Activated naive CD8-positive, alpha-beta T cell treated with anti-CD3 and anti-CD28 coated beads, Interleukin-2, amount 50 U/mL, for 16 hours (primary cell): ENCODE measurements at places on chromosomes 5 and 9.

- DNase-seq, result no peak
Measured at GRCh38 chr5:94544875-94545547, 73.4 kb downstream of the KIAA0825 start.

GRCh38 chr9:123864251-123864650 lies 65.7 kb downstream of the DENND1A start:
- DNase-seq, result no peak

DNA sequence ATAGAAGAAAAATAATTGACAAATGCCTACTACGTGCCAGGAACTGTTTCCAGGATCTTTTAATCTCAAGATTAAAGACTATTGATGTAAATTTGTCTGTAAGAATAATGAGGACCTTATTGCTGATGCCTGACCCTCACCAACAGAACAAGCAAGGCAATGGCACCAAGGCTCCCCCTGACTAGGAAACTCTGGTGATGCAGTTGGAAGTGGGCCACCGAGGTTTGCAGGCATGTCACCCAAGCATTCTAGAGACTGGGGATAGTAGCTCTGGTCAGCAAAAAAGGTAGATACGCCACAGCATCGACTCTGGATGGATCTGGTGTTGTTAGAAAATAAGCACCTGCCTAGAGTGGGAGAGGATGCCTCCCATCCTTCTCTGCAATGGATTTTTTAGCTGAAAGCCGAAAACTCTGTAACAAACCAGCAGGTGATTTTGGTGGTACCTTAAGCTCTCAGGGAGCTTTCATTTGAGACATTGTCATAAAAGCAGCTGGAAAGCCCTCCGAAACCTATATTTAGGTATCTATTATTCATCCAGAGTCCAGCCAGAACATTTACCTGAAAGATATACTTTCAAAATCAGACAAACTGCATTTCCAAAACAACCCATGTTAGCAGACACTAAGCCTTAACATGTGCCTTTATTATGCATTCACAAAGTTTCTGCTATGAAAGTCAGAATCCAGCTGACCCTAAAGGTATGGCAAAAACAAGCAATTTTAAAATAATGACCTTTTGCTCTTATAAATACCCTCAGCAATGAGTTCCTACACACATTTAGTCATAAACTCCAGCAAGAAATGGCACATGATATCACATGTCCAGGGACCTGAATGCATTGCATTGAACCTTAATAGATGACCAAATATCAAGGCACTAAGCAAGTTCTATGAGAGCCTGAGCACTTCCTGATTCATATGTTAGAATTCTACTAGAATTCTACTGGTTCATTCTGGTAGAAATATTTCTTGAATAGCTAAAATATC lies 308.4 kb downstream of the PDE4D start:
- DNase-seq, result no peak

- no peak for DNase-seq
Measured at GRCh38 chr5:34622098-34622400, 34.1 kb upstream of the RAI14 start.

- no peak for DNase-seq
Measured at GRCh38 chr5:73426034-73426433, 22.5 kb downstream of the FOXD1 start.

- DNase-seq, result no peak
Measured at GRCh38 chr5:1757511-1757910, 42.1 kb downstream of the MRPL36 start.

- no peak for DNase-seq
Measured at GRCh38 chr9:110900917-110901316, 137.4 kb downstream of the LPAR1 start.

GRCh38 chr5:151602806-151603205 lies 11.7 kb upstream of the FAT2 start:
- DNase-seq, result no peak

- DNase-seq, result no peak
Measured at GRCh38 chr5:113336975-113337374, 97.8 kb downstream of the TSSK1B start.

- DNase-seq, result no peak
Measured at GRCh38 chr9:113649054-113649453, 185.5 kb downstream of the RGS3 start.

DNA sequence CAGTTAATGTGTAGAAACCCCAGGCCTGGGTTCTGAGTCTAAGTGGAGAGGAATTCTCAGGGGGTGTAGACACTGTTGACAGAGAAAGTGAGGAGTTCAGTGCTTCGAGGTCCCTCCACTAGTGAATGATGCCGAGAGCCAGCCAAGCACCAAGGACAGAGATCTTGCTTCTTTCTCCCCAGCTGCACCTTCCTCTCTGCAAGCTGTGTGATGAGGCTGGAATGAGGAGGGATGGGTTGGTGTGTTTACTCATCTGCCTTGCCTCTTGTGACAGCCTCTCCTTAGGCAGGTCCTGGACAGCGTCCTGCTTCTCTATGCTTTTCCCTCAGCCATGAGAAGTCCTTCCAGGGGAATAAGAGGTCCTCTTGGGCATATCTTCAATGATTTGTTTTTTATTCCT lies 35.3 kb downstream of the HNRNPH1 start:
- DNase-seq, result no peak

DNA sequence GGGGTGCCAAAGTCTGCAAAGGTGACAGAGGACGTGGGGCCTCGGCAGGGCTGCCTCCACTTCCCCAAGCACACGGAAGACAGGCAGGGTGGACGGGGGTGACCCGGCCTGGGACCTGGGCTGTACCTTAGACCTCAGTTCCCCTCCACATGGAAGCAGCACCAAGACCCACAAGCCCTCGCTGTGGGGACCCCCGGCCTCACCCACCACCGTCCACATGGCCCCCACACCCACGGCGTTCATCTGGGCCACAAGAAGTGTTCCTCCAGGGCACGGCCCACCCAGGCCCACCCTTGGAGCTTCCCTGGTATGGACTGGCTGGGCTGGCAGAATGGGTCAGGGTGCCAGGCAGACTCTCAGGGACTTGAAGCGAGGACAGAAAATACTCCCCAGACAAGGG lies 45.8 kb upstream of the NKD2 start:
- no peak for DNase-seq

GRCh38 chr9:102521097-102521755 lies 473.9 kb upstream of the CYLC2 start:
- no peak for DNase-seq

- no peak for DNase-seq
Measured at GRCh38 chr5:82526540-82526939, 248.4 kb upstream of the RPS23 start.

DNA sequence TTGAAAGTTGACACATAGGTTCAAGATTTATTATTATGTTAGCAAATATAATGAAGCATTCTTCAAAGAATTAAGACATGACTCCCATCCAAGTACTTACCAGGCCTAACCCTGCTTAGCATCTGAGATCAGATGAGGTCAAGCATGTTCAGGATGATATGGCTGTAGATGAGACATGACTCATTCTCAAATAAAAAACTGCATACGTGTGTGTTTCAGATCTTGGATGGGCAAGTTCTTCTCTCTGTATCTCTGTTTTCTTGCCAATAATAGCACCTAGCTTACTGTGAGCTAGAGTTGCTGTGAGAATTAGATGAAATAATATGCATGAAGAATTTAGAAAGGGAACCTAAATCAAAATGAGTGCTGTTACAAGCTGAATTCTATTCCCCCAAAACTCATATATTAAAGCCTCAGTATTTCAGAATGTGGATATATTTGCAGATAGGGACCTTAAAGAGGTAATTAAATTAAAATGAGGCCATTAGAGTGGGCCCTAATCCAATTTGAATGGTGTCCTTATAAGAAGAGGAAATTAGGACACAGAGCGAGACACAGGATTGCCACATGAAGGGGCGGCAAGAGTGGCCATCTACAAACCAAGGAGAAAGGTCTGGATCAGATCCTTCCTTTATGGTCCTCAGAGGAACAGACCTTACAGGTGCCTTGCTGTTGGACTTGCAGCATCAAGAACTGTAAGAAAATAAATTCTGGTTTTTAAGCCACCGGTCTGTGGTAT lies 146.2 kb downstream of the MARCHF11 start:
- DNase-seq, result no peak

DNA sequence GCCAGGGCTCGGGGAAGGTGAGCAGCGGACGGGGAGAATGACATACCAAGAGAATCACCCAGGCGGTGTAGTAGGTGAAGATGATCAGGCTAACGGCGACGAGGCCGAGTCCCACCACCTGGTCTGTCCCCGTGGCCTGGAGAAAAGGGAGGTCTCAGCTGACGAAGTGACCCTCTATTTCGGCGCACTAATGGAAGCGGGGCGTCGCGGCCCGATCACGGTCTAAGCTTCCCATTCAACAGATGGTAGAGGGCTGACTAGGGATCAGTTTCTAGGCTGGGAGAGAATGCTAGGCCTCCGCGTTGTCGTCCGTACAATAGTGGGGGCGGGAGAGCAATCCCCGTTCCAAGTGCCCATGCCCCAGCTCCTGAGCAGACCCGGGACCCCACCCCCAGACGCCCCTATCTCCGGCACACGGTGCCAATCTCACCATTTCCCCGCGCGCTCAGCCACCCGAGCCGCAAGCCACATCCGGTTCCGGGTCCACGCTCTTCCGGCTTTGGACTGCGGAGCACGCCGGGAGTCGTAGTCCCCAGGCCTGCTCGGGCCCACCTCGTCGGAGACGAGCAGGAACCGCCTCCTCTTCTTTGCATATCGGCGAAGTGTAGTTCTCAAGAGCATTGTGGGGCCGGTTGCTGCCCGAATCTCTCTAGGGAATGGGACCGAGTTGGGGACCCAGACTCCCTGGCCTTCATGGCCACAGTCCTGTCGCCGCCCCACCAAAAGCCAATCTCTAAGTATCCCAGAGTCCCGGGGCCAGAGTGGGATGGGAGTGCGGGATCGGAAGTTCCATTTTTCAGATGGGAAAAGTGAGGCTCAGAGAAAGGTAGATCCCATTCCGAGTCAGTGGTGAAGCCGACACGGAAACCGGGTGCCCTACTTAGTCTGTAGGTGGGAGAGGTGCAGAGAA lies at the start of gene DPM2:
TSS of gene DPM2 (minus strand) at position 467 of the 910 bp plus-strand sequence. CDS start at position 433, 34 bp downstream.
- peak; percentile 71 for DNase-seq

- DNase-seq, result no peak
Measured at GRCh38 chr5:112885001-112885400, 23.9 kb downstream of the SRP19 start.

DNA sequence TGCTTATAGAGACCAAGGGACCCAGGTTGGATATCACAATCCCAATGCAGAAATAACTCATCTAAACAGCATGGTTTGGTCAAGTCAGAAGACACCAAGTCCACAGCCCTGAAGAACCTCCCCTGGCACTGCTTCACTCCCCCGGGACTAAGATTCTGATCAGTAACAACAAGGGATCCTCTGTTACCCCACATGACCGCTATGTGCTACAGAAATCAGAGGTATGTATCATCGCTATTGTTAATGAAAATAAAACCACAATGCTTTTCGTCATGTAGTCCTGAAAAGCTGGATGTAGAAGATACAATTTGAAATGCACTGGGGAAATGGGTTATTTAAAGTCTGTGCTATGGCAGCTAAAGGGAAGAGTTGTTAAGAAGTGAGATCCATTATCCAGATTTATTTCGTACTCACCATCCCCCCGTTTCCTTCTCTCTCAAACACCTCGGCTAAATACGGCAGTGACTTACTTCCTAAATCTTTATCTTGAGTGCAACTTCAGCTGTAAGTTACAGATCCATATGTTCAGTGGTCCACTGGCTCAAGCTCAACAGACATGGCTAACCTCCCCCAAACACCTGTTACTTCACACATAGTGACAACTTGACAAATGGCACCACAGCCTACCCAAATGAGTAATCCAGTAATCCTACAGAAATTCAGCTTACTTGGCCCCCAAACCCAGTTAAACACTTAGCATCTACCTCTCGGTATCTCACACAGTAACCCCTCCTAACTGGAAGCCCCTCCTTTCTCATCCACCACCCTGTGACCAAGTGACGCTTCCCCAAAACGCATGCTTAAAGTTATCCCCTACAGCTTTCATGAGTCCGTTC lies 129.2 kb downstream of the MYO10 start:
- DNase-seq, result no peak

- DNase-seq, result no peak
Measured at GRCh38 chr5:9170026-9170425, 375.8 kb downstream of the SEMA5A start.

DNA sequence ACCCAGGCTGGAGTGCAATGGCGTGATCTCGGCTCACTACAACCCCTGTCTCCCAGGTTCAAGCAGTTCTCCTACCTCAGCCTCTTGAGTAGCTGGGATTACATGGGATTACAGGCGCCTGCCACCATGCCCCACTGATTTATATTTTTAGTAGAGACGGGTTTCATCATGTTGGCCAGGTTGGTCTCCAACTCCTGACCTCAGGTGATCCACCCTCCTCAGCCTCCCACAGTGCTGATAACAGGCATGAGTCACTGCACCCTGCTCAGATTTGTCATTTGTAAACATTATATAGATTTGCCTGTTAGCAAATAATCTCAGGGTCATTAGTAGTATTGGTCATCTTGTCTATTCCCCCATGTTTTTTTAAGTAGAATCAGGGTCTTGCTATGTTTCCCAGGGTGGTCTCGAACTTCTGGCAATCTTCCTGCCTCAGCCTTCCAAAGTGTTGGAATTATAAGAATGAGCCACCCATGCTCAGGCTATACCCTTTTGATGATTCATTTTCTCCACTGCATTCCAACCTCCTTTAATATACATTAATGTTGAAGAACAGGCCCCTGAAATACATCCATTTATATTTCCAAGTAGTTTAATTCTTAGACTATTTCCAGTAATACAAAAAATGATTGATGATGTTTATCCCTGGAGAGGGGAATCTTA lies 17.3 kb downstream of the CENPH start:
- DNase-seq, result no peak

DNA sequence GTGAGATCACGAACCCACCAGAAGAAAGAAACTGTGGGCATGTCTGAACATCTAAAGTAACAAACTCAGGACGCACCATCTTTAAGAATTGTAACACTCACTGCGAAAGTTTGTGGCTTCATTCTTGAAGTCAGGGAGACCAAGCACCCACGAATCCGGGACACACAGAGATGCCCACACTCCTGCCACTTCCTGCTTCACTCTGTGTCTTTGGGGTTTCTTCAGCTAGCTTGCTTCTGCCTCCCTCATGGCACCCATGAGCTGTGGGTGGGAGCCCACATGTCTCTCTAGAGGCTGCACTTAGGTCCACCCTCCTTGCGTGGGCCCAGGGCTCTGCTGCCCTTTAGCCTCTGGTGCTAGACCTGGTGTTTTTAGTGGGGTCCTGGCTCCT lies 61.2 kb upstream of the CNOT6 start:
- DNase-seq, result no peak

DNA sequence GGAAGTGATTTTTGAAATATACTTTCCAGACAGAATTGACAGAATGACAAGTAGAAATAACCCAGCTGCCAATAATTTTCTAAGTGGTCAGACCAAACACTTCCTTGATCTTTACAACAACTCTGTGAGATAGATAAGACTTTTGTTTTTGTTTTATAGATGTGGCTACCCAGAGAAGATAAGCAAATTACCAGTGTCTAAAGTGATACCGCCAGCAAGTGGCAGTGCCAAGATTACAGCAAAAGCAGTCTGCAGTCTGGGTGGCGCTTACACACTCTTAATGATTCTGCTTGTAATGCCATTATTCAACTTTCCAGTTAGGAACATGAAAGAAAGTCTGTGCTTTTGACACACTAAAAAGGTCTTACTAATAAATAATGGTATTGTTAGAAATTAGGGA lies 92.1 kb downstream of the HCN1 start:
- no peak for DNase-seq

- DNase-seq, result no peak
Measured at GRCh38 chr5:135713161-135713915, 121.1 kb upstream of the SLC25A48 start.
